ENCODE measurements at places on chromosomes 3 and 15.

- DNase-seq = no peak
Measured at GRCh38 chr3:110685630-110686029, 386.0 kb upstream of the NECTIN3 start.

DNA sequence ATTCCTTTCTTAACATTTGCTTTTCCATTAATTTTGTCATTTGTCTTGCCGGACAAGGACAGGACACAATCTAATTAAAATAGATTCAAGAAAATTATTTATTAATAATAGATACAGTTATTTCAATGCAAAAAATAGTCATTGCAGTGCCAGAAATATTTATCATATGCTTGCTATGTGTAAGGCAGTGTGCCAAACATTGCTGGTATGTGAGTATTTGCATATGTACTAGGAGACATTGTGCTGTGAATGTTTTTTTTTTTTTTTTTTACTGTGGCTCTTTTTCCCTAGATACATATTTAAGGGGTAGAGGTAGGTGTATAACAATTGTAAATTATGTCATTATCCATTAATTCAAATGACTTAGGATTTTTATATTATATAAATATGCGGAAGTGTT is 23.3 kb downstream of the SPRED1 start:
- no peak for DNase-seq

GRCh38 chr3:17645074-17645698 is 97.2 kb downstream of the TBC1D5 start:
- no peak for DNase-seq

- no peak for DNase-seq
Measured at GRCh38 chr3:15823092-15823491, 25.3 kb upstream of the ANKRD28 start.

DNA sequence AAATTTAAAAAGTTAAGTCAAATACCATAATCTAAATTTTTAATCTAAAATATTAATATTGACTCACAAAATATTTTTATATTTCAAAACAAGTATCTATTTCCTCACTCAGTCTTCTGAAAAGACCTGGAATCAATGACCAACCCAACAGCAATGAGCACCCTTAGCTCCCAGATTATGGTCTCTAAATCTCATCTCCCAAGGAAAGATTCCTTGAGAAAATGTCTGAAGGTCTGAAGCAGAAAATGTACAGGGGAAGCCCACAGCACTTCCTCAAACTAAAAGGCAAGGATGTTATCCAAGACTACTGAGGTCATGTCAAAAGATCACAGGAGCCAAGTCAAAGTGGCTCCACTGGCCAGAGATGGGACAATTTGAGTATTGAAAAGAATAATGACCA is 51.0 kb upstream of the SLCO2A1 start:
- no peak for DNase-seq

DNA sequence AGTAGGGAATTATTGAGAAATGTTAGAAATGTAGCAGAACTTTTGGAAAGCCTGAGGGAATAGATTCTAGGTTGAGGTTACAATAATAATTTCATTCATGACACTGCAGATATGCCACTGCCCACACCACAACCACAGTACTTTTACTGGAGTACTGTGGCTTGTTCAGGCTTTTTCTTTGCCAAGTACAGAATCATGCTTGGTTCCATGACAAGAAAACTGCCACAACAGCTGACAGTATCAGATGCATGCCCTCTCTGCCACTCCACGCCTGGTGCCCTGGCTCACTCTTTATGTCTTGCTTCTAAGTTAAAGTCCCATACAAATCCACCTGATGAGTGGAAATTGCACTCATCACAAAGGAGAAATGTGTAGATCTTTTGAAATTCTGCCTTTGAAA is 398.6 kb downstream of the ZIC1 start:
- no peak for DNase-seq

- DNase-seq = no peak
Measured at GRCh38 chr15:78570710-78571109, 5.4 kb downstream of the CHRNA5 start.

GRCh38 chr3:170695486-170696064 is 109.7 kb upstream of the SLC7A14 start:
- no peak for DNase-seq

GRCh38 chr15:65579762-65580161 is 31.2 kb downstream of the INTS14 start:
- DNase-seq = no peak

DNA sequence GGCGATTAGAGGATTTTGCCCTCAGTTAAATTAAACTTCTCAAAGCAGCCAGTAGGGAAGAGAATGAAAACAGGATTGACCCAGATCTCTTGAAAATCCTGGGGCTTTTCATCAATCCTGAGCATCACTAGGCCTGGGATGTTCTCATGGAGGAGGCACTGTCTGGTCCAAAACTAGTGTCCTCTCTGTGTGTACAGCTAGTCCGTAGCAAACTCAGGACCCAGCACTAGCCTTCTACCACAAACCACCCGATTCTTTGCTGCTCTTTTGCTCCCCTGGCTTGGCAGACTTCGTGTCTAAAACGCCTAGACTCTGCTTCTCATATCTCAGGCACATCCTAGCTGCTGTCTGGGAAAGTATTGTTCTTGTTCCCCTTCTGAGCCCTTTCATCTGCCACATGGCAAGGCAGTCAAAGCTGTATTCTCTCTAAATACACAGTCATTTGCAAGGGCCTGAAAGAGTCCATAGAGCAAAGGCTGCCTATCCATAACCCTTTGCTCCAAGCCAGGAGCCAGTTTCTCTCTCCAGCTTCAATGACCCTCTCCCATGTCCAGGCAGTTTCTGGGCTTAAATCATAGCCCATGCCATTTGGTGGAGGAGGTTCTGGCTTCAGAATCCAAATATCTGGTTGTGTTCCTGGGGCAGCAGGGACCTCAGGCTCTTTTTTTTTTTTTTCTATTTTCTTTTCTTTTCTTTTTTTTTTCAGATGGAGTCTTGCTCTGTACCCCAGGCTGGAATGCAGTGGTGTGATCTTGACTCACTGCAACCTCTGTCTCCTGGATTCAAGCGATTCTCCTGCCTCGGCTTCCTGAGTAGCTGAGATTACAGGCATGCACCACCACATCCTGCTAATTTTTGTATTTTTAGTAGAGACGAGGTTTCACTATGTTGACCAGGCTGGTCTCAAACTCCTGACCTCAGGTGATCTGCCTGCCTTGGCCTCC is 52.4 kb downstream of the CDC25A start:
- no peak for DNase-seq
